Stromal cell of bone marrow (primary cell): ENCODE measurements at places on chromosomes 12 and 14.

DNA sequence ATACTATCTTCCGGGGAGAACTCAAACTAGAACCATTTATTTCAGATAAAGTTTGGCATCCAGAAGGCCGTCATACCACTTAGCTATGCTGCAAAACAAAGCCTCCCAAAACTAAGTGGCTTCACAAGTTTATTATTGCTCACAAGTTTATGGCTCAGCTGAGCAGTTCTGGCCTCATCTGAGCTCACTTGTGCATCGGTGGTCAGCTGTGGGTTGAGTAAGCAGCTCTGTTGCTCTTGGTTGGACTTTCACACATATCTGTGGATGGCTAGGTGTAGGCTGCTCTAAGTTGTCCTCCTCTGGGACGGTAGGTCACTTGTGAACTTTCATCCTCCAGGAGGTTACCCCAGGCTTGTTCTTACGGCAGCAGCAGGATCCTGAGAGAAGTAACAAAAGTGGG, 162.7 kb downstream of the BTG1 start:
- DNase-seq: no peak

DNA sequence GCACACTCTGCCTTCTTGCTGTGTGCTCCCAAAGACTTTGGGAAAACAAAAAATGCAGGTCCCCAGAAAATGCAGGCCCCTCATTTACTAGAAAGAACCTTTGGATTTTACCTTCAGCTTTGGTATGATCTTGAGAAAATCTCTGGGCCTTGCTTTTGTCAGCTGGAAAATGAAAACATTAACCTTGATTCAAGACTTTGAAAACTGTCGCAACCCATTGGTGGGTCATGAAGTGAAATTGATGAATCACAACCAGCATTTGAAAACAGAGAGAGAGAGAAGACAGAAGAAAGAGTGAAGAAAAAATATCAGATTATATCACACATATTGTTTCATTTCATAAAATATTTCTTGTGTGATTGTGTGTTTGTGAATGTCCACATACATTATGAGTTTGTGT, 322.5 kb downstream of the ZFP36L1 start:
- no peak for DNase-seq

- DNase-seq: no peak
Observed at GRCh38 chr14:55610713-55611370, 30.8 kb downstream of the KTN1 start.

DNA sequence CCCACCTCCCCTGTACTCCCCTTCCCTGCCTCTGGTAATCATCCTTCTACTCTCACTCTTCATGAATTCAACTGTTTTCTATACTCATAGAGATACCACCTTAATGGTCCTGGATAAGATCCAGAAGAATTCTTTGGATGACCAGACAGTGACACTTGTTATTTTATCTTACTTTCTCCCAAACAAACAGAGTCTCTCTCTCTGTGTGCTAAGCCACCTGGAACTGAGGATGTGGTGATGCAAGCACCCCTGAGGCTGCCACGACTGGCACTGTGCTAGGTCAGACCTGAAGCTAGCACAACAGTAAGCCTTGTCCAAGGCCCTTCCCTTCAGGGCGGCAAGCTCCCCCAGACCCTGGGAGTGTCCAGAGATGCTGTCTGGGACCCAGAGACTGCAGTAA, 250.2 kb downstream of the C12orf50 start:
- no peak for DNase-seq

DNA sequence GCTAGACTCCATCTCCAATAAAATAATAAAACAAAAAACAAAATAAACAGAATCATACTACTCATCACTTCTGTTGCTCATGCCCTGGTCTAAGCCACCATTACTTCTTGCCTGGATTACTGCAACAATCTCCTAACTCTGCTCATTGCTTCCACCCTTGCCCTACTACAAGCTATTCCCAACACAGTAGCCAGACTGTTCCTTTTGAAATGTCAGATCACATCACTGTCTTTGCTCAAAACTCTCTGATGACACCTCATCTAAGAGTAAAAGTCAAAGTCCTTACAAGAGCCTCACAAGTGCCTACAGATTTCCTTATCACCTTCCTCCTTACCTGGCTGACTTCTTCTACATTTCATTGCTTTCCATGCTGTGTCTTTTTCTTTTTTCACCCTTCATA, 10.0 kb downstream of the FBXO33 start:
- no peak for DNase-seq

DNA sequence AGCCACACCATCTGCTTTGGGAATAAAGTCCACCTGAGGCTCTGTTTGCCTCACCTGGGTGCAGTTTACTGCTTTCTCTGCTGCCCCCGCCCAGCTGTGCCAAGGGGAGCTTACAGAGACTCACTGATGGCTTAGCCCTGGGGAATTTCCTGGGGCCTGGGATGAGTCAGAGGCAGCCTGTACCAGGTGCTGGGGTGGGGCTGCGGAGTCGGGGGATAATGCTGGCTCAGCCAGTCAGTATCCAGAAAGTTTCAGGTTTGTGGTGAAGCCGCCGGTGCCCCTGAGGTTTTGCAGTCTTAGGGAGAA, 22.3 kb downstream of the PLEKHG3 start:
- no peak for DNase-seq

DNA sequence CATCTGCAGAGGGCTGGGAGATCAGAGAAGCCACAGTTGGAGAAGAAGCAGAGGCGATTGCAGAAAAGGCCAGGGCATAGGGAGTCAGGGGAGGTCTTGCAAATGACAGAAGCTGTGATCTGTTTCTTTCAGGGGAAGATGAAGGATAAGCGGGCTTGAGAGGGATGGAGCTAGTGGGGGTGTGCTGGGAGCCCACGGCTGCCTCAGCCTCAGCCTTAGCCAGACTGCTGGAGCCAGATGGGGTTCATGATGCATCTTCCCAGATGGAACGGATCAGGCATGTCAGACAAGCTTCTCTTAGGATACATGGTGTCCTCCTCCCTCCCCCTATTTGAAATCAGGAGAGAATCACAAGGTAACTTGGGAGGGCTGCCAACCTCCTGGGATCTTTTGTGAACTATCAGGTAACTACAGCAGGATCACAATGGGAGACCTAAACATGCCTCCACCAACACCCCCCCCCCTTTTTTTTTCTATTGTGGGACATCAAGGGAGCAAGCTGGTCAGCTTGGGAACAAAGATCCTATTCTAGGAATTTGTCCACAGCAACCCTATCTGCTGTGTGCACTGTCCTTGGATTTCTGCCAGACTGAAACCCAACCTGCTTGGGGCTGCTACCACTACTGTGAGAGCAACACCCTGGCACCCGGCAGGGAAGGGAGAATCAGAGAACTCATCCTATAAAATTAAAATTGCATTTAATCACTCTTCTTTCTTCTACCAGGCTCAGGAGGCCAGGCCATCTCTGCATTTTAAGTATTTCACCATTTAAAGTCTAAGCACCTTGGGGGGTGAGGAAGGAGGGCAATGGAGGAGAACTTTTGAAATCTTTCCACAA, 10.7 kb upstream of the ATP2A2 start:
- DNase-seq: no peak

GRCh38 chr14:76872796-76873432, 46.7 kb downstream of the LRRC74A start:
- peak; percentile 20 for DNase-seq

DNA sequence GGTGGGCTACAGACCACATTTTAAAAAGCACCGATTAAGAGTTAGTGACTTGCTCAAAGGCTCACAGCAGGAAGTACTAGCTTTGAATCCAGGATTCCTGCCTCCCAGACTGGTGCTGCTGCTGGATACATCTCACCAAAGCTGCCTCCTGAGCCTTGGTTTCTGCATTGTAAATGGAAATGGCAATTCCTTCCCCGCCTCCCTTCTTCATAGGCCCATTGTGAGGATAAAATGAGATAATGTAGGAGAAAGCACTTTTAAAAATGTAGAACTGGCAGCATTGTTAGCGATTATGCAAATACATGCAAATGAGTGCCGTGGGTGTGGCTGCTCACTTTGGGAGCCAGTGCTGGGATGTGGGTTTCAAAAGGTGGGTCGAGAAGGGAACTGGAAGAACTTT, 15.4 kb downstream of the PDE1B start:
- DNase-seq: no peak

- no peak for DNase-seq
Observed at GRCh38 chr12:100993916-100994450, 199.4 kb downstream of the ANO4 start.

- DNase-seq: no peak
Observed at GRCh38 chr12:97426492-97427116, 36.0 kb upstream of the RMST start.

DNA sequence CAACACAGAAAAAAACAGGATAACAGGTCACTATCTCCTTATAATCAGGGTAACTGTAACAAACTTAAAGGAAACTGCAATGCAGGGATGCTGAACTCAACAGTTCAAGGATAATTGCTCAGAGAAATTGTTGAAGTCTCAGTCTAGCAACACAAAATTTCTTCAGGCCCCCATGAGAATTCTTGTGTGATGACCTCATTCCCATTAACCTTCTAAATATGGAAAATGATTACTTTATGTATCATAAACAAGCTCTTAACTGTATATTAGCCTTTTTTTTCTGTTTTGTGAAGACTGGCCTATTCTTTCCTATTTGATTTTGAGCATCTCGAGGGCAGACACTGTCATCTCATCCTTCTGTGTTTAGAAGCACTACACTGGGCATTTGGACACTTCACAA, 47.1 kb downstream of the IGF1 start:
- DNase-seq: peak; percentile 22

GRCh38 chr14:28301179-28301578, 465.4 kb upstream of the FOXG1 start:
- DNase-seq: no peak

GRCh38 chr12:79274501-79275064, 410.0 kb downstream of the SYT1 start:
- DNase-seq: no peak

DNA sequence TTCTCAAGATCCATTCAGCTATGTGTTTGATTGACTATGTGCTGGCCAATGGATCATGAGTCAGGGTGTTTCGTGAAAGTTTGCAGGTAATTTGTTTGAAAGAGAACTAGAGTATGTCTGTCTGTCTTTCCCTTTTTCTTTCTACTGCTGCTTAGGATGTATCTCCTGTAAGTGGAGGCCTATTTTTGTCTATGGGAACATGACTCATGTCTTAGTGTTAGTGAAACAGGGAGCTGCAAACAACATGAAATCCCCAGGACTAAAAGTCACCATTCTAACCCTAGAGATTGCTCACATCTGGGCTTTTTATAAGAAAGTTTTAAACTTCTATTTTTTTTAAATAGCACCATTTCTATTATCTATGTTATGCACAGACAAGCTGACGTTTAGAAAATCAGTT, 333.0 kb downstream of the CCER1 start:
- DNase-seq: peak; percentile 54
